ENCODE measurements at places on chromosomes 7 and 10.

DNA sequence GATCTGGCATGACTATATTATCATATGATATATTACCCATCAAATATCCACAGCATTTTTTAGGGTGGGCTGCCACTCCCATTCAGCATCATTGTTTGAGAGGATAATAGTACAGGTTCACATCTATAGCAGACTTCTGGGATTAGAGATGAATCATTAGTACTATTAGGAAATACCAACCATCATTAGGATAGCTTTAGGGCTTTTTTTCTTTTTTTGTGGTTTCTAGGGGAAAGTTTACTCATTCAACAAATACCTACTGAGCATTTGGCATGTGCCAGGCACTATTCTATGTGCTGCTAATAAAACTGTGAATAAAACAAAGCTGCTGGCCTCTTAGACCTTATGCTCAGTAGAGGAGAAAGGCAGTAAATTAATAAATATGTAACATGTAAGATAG lies 40.6 kb downstream of the NHLRC2 start:
- no peak for DNase-seq

- no peak for DNase-seq
These were observed 15.8 kb downstream of the TSPAN33 start for GRCh38 chr7:129160161-129160905.

GRCh38 chr10:25498645-25499044 lies 323.8 kb downstream of the GPR158 start:
- DNase-seq: no peak

- DNase-seq: no peak
These were observed 38.5 kb downstream of the FAM149B1 start for GRCh38 chr10:73206385-73206784.

DNA sequence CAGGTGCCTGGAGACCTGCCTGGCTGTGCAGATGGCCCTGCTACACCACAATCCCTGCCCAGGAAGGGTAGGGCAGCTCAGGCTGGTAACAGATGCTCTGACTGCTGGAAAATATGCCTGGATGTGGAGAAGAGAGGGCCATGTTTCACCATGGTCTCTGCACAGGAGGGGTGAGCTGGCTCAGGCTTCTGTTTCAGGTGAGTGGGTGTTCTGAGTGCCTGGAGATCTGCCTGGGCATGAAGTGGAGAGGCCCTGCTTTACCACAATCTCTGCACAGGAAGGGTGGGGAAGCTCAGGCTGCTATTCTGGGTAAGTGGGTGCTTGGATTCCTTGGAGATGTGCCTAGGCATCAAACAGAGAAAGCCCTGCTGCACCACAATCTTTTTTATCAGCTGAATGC lies 350.1 kb downstream of the KIF20B start:
- DNase-seq: no peak

- DNase-seq: no peak
These were observed 78.9 kb downstream of the SVIL start for GRCh38 chr10:29555746-29556481.

DNA sequence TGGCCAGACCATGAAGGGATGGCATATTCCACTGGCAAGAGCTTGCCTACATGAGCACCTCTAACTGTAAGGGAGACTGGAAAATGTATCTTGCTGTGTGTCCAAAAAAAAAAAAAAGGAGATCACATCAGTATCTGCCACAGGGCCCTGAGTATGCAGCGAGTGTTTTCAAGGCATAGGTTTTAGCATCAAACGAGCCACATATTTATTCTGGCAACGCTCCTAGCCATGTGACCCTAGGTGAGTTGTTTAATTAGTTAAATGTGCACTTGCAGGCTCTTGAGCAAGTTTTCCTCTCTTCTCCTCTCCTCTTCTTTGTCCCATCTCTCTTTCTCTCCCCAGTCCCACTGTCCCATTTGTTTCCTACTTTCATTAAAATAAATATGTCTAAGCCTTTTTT lies 428.7 kb upstream of the AKR1E2 start:
- no peak for DNase-seq

- no peak for DNase-seq
These were observed 63.0 kb downstream of the RGS10 start for GRCh38 chr10:119479532-119479931.

DNA sequence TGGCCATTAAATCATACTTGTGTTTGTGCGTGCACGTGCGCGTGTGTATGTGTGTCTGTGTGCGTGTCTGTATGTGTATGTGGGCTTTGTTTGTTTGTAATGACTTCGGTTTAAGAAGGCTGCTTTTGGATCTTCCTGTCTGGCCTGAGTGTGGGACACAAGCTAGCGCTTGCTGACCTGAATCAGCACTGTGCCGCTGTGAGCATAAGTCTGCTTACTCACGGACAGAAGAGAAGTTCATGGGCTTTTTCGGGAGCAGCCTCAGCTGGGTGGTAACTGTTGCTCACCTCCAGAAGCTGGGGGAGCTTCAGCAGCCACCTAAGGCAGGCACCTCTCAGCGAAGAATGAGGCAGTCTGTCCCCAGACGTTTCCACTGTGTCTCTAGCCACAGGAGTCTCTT lies 56.1 kb upstream of the TRUB1 start:
- DNase-seq: no peak

DNA sequence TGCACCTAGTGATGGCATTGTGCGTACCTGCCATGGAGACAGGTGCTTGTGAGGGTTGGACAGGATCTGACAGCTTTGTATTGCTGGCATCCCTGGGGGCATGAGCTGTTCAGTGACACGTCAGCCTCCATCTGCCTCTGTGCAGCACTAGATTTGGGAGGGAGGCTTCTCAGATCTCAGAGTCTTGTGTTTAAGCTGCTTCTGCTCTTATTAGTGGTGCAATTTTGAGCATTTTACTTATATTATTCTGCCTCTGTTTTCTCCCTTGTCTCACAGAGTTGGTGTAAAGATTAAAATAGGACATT lies 5.1 kb downstream of the ARHGAP22 start:
- DNase-seq: no peak

DNA sequence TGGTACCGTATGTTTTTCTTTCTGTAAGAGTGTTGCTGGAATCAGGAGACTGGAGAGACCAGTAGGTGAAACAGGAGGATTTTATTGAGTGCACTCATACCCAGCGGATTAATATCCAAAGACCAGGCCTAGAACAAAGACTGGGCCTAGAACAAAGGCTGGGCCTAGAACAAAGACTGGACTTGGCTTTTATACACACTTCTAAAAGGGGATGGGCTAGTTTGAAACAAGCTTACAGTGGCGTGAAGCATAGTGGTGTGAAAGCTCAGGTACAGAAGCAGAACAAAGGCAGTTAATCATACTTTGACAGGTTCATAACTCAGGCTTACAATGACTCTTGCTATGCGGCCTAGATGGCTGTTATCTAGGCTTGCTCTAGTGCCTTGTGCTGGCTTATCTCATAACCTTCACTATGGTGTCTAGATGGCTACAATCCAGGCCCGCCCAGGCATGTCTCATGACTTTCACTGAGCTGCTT lies 67.7 kb downstream of the TRIM24 start:
- no peak for DNase-seq

DNA sequence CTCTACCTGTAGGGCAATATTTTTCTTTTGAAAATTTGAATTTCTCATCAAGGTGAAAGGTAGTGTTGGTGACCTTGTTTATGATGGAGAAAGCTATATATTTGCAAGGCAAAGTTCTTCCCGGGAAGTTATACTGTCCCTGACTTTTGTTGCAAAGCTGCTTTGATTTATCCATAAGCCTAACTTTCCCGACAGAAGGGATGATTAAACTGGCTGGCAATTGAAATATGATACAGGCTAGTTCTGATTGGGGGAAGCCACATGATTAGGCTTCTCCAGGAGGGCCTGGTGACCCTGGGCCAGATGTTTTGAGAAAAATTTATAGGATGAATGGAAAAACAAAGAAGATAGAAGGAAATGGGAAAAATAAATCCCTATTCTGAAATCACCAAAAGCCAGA lies 215.5 kb downstream of the ACTR3B start:
- no peak for DNase-seq

DNA sequence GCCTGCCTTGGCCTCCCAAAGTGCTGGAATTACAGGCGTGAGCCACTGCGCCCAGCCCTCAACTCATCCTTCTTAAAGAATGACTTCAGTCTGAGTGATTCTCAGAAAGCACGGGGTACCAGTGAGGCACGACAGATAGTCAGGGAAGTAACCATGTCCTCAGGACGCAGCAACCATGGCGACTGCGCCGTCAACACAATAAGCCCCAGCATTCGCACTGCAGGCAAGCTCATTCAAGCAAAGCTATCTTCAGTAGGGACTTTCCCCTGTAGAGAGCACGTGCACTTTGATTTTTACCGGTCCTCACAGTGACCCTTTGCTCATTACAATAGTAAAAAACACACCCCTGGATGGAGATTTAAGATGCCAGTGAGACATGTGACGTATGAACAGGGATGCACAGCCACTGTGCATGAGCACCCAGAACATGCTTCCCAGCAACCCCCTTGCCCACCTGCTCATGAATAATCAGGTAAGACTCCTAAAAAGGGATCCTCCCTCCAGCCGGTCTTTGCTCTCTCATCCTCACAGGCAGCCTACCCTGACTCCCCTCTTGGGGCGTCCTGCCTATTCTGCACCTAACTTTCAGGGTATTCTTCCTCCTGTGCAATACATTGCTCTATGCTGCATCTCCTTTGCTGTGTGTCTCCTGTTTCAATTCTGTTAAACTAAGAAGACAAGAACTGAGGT lies 9.1 kb downstream of the WDR86 start:
- DNase-seq: no peak

DNA sequence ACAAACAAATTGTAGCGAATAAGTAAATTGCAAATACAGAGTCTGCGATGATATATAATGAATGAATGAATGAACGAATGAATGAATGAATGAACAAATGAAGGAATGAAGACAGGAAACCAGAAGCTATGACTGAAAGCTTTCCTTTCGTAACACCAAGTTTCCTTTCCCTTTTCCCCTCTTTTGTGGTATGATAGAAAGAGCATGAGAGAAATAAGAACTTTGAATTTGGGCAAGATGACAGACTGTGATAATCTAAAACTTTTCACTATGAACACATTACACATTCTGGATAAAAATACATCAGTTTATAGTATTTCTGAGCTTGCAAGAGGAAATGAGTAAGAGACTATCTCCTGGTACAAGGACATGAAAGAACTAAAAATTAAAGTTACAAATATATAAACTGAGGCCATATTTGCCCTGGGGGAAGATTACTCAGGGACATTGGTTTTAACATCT lies 8.4 kb upstream of the UCN3 start:
- no peak for DNase-seq

GRCh38 chr7:102288285-102288930 lies 1.7 kb downstream of the SH2B2 start:
- DNase-seq: no peak

- no peak for DNase-seq
These were observed 181.3 kb upstream of the ADO start for GRCh38 chr10:62623223-62623622.

GRCh38 chr10:23557777-23558176 lies 118.9 kb downstream of the OTUD1 start:
- no peak for DNase-seq

- no peak for DNase-seq
These were observed 652 bp downstream of the KAZALD1 start for GRCh38 chr10:101062232-101063049.

DNA sequence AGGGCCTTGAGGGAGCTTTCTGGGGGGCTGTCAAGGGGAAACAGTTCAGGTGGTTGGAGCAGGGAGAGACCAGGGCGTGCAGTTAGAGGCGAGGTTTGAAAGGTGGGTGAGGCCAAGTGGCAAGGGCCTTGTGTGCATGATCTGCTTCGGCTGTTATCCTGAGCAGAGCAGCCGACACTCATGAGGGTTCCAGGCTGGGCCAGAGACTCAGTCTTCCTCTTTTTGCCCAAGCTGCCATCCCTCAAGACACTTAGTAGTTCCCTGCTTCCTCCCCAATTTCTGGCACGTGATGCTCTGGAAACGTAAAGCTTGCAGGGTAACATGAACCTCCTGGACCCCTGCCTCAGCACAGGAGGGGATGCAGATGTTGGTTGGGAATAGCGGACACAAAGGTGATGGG lies 44.1 kb downstream of the KLRG2 start:
- DNase-seq: no peak

DNA sequence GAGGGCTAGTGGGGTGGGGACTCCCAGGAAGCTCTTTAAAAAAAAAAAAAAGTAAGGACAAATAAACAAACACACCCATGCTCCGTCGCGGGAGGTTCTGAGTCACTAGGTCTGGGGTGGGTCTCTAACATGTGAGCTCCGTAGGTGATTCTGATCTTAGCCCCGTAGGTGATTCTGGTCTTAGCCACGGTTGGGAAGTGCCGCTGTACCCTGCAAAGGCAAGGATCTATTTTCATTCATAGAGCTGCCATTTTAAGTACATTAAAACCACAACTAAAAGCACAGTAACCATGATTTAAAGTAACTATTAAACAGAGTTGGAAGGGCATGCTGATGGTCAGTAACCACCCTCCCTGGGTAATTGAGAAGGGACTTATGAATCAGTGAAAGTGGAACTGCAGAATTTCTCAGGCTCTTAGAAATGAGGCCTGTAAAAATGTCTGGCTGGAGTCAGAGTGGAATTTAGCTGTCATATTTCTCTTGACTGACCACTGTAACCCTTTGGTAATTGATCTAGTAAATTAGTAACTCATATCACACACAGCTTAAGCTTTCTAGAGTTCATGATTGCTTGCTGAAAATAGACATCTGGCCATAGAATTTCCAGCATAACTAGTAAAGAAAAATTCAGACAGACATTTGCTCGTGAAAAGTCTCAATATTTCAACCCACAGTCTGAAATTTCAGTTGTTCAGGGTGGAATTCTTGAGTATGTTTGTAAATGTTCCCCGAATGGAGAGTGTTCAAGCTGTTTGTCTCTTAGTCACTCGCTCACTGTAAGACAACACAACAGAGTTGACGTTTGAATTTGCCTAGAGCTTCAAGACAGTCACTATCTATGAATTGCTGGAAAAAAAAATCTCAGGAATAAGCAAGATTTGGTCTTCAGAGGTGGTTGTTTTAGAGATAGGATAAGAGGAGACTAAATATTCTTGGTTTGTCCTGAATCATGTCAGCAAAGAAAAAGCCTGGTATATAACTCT lies 34.2 kb upstream of the TCF7L2 start:
- no peak for DNase-seq

- DNase-seq: no peak
These were observed 192.1 kb downstream of the CELF2 start for GRCh38 chr10:11209830-11210181.

DNA sequence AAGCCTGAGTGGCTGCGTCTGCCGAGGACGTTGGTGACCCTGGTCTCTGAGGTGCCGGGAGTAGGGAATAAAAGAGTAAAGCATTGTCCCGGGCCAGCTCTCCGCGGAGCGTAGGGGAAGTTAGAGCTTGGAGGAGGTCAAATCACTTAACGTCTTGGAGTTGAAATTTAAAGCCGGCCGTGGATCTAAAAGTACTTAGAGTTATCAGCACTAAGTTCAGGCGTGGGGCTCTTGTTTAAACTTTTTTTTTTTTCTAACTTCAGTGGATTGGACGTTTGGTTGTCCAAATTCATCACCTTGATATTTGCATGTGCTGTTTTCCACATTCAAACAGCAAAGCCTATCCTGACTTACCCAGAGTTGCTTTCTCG lies 700 bp downstream of the NIPSNAP2 start:
- DNase-seq: no peak
